NCI-H345 (cell line): ENCODE measurements at places on chromosomes 16 and 17.
A peak's percentile ranks its signal among the peaks of the same experiment; 100 is the strongest.

DNA sequence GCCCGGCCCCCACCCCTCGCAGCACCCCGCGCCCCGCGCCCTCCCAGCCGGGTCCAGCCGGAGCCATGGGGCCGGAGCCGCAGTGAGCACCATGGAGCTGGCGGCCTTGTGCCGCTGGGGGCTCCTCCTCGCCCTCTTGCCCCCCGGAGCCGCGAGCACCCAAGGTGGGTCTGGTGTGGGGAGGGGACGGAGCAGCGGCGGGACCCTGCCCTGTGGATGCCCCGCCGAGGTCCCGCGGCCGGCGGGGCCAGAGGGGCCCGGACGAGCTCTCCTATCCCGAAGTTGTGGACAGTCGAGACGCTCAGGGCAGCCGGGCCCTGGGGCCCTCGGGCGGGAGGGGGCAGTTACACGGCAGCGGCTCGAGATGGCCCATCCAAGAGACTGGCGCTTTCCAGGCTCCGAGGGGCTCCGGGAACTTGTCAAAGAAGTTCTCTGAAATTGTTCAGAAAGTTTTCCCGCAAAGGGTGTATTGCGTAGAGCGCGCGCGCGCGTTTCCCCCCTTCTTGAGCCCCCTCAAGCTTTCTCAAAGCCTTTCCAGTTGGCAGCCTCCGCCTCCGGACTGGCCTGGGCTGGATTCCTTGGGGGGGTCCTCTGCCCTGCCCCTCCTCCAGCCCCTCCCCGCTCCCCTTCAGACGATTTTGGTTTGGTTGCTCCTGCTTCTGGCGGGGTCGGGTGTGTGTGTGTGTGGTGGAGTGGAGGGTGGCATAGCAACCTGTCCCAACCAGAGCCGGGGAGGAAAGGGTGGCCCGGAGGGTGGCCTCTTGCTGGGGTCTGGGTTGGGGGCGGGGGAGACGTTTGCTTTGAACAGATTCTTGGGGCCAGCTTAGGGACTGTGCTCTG, 504 bp downstream of the ERBB2 start:
- no peak for DNase-seq

DNA sequence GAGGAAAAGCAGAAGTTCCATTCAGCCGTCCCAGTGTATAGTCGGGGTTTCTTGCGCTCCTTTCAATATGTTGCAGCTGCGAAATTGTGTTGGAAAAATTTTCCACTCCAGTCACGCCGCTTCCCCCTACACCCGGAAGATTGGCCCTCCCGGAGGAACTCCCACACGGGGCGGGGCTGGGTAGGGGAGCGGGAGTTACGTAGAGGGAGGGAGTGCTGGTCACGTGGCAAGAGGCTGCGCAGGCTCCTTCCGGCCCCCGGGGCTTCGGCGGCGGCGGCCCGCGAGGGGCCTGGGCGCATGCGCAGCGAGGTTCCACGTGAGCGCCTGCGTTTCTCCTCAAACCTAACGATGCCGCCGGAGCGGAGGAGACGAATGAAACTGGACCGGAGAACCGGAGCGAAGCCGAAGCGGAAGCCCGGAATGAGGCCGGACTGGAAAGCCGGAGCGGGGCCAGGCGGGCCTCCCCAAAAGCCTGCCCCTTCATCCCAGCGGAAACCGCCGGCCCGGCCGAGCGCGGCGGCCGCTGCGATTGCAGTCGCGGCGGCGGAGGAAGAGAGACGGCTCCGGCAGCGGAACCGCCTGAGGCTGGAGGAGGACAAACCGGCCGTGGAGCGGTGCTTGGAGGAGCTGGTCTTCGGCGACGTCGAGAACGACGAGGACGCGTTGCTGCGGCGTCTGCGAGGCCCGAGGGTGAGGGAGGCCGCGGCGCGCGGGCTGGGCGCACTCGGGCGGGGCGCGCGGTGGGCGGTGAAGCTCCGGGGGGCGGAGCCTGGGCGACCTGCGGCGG, at the start of gene UTP18:
UTP18 (plus strand) TSS at position 310 of the 787 bp plus-strand sequence; CDS start at position 349, 39 bp downstream.
- DNase-seq, result peak; percentile 98

GRCh38 chr17:61862105-61862574, 1.2 kb downstream of the BRIP1 start:
- no peak for DNase-seq

DNA sequence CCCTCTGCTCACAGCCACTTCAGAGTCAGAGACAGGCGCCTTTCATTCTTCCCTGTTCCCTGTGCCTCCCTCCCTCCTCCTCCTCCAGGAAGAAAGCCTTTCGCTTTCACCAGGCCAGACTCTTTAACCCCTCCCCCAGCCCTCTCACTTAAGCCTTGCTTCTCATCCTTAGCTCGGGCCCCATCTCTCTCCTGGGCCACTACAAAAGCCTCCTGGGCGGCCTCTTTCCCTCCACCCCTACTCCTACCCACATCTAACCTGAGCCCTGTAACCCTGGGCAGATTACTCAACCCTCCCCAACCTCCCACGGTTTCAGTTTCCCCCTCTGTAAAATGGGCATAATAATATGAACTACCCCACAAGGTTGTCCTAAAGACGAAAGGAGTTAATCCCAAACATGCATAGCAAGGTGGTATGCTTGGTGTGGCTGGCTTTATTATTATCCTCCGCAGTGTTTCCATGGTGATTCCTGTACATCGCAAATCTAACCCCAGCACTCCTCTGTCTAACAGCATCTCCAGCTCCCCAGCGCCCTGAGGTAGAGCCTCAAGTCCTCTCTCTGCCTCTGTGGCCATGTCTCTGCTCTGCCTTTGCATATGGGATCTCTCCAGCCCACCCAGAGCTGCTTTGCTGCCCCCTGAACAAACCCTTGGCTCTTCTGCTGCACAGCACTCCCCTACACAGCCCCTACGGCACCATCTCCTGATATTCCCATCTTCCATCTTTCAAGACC, 17.7 kb downstream of the PIMREG start:
- no peak for DNase-seq

DNA sequence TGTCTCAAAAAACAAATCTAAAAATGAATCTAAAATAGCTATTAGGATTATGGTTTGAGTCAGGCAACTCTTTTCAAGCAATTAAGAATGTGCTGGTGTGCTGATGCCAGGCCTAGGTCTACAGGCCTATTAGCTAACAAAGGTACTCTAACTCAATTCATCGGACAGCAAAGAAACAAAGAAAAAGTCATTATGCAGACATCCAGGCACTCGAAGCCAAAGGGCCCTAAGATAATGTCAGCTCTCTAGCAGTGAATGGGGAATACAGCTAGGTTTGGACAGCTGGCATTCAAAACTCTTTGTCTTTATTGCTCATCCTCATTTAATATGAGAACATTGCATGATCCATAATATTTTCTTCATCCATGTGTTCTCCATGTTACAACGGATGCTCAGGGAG, 108.5 kb downstream of the TMEM114 start:
- no peak for DNase-seq

DNA sequence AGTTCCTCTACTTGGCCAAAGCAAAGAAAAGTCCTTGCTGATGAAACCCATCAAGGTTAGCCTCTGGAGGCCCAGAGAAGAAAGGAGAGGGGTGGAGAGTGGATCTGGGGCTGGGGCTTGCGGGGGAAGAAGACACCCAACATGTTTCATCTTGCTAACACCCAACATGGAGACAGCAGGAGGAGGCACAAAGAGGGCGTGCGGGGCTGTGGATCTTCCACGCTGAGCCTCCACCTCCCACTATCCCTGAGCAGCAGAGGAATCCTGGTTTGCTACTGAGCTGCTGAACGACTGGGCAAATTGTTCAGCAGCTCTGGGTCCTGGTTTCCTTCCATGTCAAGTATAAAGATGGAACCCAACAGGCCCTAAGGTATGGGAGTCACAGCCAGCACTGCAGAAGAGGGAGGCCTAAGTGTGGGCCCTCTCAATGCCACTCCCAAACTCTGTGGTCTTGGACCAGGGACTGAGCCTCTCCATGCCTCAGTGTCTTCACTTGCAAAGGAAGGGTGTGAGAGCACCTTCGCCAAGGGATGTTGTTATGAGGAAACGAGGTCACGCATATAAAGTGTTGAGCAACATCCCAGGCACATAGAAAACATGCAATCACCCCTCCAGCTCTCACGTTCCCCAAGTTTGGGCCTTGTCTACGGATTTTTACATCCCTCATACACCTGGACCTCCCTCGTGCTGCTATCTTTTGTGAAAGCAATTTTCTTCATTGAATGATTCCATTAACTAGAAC, 122.5 kb downstream of the XYLT1 start:
- no peak for DNase-seq

GRCh38 chr17:30093463-30094147, 23.0 kb upstream of the NSRP1 start:
- DNase-seq, result peak; percentile 57

DNA sequence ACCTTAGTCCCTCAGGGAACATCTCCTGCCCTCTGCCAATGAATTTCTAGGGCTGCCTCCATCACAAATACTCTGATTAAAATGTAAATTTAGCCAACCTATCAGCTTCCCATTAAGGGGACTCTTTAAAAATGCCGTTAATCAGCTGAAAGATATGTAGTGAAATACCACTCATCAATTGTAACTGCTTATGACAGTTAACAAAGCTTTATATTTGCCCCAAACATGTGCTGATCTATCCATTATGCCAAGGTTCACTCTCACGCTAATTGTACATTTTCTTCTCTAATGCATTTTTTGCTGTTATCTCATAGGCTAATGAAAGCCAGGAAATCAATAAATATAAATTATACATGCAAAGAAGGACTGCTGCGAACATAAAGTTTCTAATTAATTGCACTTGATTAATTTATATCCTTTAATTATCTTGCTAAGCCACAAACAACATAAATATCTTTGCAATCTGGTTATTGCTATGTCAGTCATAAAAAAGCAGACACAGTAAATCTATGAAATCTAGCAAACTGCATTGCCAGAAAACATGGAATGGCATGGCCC, 601.4 kb upstream of the SALL1 start:
- no peak for DNase-seq

DNA sequence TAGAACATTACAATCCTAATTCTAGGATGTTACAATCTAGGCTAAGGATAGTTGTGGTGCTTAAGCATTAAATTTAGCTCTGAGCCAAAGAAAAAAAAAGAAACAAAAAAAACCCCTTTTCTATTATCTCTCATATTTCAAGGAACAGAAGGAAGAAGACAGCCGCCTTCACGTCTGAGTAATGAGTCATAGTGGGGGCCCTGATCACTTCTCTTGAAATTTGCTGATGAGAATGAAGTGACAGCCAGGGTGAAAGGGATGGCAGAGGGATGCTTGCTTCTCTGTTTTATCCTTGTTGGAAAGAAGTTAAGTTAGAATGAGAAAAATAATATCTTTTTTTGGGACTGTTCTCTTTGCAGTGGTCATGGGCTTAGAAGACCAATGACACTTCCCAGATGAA, 82.6 kb upstream of the MPHOSPH6 start:
- DNase-seq, result no peak

DNA sequence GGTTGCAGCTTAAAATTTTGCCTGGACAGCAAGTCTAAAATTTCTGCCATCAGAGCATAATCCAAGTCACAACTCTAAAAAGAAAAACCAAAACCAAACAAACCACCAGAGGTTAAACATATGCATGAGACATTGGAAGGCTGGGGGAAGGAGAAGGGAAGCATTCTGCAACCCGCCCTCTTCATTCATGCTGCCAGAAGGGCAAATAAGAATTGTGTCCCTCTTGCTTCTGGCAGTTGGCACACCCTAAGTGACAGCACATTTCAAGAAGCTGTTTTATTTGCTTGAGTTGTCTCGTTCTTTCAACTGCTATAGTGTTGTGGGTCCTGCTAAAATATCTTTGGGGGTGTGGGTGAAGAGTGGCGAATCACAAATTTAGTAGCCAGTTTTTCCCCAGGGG, 99.6 kb downstream of the SKAP1 start:
- DNase-seq, result no peak

DNA sequence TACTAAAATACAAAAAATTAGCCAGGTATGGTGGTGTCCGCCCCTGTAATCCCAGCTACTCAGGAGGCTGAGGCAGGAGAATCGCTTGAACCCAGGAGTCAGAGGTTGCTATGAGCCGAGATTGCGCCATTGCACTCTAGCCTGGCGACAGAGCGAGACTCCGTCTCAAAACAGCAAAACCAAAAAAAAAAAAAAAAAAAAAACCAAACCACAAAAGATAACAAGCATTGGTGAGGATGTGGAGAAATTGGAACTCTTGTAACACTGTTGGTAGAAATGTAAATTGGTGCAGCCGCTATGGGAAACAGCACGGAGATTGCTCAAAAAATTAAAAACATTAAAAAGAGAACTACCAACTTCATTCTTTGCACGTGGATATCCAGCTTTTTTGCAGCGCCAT, 119.4 kb downstream of the OR1D5 start:
- no peak for DNase-seq

DNA sequence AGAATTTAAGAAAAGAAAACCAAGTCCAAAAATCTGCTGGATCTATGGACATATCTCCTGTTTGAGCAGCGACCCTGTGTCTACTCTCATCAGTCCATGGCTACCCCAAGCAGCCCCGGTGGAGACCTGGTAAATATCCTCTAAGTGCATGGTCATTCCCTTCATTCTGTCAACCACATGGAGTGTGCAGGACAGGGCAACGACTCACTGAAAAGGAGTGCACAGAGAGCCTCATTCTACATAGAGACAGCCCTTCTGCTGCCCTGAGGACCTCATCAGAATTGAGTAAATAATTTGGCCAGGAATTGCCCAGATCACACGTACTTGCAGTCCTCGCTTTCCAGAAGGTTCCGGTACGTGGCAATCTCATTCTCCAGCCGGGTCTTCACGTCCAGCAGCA, 3.0 kb downstream of the KRT38 start:
- no peak for DNase-seq

DNA sequence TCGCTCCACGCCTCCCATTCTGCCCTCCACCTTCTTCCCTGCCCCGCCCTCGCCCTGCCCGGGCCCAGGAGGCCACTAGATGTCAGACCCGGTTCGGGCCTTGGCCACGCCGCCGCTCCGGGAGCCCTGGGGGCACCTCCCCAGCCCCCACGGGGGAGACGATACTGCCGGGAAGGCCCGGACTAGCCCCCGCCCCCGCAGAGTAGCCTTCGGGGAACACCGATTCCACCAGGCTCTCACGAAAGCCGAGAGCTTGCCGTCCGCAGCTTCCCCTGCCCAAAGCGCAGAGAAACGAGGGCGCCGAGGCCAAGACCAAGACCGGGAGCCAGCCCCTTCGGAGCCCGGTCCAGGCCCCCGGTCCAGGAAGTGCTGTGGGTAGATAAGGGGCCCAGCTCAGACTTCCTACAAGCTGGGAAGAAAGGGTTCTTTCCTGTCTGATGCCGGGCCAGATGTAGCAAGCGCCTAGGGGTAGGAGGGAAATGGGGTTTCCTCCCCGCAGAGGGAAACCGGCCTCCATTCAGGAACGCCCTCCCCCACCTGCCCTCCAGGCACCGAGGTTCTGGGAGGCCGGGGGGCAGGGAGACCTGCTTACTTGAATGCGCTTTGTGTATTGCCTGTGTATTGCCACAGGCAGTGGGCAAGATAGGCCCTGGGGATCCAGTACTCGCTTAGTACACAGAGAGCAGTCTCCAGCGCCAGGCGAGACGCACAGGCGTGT, 806 bp upstream of the CYB561 start:
- DNase-seq, result peak; percentile 67

- DNase-seq, result no peak
Observed at GRCh38 chr16:16158741-16159374, 64.4 kb downstream of the ABCC6 start.
